Ascending aorta (tissue), 2 donors: ENCODE measurements at places on chromosomes 3 and 15.

GRCh38 chr3:16253601-16254000, 11.1 kb downstream of the DPH3 start:
- peak; percentile 81 for DNase-seq

DNA sequence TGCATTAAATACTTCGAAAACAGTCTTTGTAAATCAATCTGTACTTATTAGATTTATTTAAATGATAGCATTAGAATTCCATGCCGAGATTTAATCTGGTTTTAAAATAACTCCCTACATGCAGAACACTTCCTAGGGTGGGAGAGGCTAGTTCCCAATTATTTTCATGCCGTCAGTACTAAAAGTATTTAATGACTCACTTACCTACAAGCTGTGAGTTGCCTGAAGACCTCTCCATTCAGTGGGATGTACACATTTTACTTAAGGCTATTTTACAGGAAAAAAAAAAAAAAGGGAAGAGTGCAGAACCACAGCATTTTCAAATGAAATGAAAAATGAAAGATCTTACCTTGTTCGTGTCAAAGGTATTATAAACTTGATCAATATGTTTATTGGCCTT, 469 bp downstream of the GUCA1C start:
- no peak for DNase-seq

- DNase-seq = no peak
Observed at GRCh38 chr3:118089563-118089962, 945.1 kb downstream of the IGSF11 start.

GRCh38 chr3:12629560-12629959, 34.4 kb downstream of the RAF1 start:
- DNase-seq = no peak

GRCh38 chr15:71250936-71251583, 135.8 kb downstream of the THSD4 start:
- DNase-seq = no peak

- DNase-seq = no peak
Observed at GRCh38 chr15:89341316-89342005, 6.8 kb upstream of the POLG start.

DNA sequence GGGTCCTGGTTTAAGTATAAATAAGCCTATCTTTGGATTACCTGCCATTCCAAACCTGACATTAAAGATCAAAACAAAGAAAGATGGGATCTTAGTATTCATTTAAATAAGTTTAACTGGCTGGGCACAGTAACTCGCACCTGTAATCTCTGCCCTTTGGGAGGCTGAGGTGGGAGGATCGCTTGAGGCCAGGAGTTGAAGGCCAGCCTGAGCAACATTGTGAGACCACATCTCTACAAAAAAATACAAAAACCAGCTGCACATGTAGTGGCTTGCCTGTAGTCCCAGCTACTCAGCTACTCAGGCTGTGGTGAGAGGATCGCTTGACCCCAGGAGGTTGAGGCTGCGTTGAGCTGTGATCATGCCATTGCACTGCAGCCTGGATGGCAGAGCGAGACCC, 176.9 kb downstream of the FNDC3B start:
- no peak for DNase-seq

- DNase-seq = no peak
Observed at GRCh38 chr3:194057570-194058188, 78.3 kb upstream of the HES1 start.

DNA sequence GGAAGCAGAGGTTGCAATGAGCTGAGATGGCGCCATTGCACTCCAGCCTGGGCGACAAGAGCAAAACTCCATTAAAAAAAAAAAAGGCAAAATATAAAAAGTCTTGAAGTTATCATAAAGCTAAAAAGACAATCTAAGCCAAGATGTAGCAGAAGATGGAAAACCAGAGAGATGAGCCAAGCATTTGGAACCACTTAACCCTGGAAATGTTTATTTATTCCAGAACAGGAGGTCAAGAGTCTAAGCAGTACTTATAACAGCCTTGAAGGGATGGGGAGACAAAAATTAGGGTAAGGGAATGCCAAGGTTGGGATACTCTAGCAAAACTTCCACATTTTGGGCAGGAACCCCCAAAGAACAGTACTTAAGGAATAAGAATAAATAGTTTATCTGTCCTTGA, 30.1 kb downstream of the FAIM start:
- no peak for DNase-seq

DNA sequence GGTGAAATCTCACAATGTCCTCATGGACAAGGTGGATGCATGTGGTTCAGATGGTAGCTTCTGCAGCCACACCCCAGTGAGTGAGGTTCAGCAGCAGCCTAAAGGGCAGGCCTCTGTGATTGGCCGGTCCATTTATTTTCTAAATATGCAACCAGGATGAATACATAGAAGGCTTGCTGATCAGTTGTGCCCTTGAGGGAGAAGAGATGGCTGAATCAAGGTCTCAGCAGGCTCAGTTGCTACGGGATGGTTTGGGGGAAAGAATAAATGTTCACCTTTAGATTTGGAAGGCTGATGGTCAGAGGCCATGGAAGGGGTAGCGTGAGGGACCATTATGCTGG, 53.7 kb upstream of the FGD5 start:
- no peak for DNase-seq

DNA sequence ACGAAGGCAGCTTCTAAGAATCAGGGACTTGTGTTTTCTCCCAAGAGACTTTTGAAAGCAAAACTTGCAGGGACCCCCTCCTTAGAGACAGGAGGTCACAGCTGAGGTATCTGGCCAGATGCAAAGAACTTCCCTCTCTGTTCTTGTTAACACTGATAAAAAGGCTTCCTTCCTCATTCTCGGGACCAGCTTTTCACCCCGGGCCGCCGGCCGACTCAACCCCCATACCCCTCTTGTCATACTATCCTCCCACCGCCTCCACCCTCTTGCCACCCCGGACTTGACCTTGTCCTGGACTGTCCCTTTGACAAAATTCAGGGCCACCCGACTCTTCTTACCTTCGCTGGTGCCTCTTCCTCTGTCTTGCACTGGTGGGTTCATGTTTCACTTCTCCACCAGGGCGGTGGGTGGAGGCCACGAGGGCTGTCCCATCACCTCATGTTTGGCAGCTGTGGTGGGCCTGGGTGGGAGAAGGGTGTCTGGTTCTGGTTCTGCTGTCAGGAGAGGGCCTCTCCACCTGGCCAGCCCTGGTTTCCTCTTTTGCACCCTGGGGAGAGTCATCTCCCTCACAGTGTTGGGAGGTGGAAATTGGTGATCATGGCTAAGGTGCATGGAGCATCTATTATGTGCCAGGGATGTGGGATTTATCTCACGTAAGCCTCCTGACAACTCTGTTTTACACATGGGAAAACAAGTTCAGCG, 32.5 kb downstream of the BHLHE40 start:
- no peak for DNase-seq

DNA sequence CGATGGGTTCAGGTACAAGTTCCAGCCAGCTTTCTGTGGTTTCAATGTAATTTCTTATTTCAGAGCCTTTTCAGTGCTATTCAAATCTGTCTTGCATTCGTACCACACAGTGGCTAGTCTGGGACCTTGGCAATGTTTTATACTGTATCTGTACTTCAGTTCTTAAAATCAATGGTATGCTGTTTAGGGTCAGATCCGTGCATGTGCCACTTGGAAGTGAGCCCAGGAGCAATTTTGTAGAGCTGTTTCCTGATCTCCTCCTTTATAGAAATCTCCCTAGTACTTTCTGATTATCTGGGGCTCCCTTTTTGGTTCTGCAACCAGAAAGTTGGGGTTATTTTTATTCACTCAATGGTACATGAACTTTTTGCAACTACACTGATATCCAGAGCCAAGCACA, 59.5 kb upstream of the NDUFB4 start:
- DNase-seq = no peak

- DNase-seq = no peak
Observed at GRCh38 chr3:117192888-117193287, 483.3 kb downstream of the TUSC7 start.

DNA sequence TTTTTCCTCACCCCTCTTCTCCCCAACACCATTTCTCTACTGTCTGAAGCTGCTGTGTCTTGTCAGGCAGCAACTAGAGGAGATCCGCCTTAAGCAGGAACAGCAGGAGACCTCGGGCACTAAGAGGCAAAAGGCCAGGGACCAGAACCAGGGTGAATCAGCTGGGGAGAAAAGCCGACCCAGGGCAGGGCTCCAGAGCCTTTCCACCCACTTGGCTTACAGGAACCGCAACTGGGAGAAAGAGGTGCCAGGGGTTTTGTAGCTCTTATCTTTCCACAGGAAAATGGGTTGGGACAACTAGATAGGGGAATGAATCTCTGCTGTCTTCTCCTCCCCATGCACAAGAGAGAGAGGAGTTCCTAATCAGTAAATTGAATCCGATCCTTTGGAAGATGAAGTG, 3.0 kb upstream of the NGRN start:
- no peak for DNase-seq
